ENCODE measurements at places on chromosomes 5 and 9.

DNA sequence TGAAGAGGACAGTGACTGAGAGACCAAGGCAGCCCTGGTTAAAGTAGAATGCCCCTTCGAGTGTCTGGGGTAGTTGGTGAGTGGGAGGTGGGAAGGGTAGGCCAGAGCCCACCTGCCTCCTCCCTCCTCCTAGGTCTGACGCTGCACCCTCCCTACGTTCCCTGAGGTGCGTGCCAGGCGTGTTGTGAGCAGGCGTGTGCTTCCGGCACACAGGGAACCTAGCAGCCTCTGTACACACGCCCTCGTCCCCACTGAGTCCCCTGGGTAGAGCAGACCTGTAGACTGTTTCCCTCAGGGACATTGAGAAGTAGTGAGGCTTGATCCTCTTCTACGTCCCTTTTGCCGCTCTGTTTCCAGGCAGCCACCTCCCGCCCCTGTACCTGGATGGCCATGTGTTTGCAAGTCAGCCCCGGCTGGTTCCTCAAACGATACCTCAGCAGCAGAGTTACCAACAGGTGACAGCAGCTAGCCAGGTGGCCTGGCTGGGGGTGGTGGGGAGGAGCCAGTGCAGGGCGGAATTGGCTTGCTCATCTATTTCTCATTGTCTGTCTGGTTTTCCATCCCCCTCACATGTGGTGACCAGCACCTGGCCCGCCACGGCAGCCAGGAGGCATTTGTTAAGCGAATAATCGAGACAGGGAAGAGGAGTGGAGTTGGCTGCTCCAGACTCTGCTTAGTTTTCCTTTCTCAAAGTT, 16.8 kb upstream of the POMT1 start:
- no peak for DNase-seq

DNA sequence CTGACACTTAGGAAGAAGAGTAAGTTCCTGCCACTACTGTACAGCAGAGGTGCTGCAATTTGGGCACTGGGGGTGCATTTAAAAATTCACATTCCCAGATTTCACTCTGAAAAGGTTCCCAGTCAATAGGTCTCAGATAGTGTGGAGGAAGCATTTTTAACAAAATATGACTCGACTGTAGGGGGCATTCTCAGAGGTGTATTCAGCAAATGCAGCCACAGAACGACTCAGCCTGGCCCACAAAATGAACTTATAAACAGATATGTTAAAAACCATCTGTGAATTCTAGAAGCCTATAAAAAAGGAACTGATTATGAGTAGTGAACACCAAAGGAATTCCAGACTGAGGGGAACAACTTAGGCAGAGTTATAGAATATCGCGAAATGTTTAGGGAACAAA, 31.1 kb downstream of the MLLT3 start:
- no peak for DNase-seq

DNA sequence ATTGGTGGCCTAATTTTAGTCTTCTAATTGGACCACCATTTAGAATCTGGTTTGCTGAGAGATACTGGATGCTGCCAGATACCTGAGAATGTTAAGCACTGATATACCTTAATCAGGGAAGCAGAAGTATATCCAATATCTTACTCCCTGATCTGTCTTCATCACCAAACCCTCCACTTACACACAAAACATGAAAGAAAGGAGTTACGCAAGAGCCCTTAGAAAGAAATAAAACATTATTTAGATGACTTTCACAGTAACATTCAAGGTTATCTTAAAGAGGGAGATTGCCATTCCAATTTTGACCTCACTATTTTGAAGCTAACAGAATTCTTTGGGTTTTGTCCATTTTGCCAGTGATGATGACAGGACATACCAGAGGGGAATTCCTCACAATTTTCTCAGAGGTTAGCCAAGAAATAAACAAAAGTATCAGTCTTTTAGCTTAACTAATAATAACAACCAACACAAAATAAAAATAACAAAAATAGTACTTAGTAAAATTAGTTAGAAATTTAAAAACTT, 496.1 kb downstream of the NFIB start:
- no peak for DNase-seq

DNA sequence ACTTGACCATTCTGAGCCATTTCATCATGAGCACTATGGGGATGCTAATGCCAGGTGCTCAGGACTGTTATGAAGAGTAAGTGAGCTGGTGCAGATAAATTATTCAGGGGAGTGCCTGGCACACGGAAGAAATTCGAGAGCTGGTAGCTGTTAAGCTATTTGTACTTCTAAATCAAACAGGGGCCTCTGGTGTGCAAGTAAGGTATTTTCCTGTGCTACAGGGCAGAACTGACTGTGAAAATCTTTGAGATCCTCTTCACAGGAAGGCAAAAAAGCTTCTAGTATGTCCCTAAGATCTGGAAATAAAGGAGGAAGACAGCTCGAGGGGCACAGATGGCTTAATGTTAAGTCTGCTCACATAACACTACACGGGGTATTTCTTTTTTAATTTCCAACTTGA, 106.3 kb upstream of the SPOCK1 start:
- peak; percentile 31 for DNase-seq

DNA sequence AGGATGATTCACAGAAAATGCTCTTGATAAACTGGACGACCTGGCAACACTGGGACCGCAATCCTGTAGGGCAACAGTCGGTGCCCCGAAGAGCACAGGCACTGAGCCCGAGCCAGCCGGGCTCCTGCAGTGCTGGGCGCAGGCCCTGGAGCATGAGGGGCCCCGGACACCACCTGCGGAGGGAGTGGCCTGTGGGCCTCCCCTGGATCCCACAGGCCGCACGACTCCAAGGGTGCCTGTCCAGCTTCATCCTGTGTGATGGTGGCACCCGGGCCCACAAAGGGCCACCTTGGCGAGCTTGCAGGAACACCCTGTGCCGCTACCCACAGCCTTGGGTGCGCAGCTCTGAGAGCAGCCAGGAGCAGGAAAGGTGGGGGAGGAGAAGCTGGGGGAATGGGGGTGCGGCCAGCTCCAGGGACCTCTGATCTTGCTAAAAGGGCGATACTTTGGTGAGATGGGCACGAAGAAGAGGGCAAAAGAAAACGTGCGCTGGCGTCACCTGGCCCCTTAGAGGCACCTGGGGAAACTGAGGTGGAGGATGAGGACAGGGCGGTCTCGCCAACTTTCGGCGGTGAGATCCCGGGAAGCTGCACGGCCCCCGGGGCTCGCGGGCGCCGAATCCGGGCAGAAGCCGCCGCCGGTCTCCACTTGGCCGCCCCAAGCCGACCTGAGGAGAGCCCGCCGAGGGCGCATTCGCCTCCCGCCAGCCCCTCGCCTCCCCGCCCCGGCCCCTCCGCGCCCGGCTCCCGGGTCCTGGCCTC, 722 bp downstream of the TBC1D9B start:
- peak; percentile 60 for DNase-seq

DNA sequence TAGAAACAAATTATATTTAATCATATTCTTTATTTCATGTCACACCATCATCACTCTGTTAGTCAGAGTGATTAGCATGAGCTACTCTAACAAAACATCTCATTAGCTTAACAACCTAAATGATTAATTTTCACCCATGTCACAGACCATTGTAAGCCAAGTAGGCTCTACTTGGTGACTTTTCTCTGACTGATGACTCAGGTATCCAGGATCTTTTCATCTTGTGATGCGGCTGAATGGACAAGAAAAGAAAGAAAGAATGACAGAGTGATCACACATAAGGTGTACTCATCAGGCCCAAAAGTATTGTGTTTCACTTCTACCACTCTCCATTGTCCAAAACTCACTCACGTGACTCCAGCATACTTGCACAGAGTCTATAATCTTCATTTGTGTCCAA, 299.3 kb downstream of the ANXA1 start:
- no peak for DNase-seq

GRCh38 chr5:64566310-64566916, 60.6 kb downstream of the RGS7BP start:
- DNase-seq: no peak

DNA sequence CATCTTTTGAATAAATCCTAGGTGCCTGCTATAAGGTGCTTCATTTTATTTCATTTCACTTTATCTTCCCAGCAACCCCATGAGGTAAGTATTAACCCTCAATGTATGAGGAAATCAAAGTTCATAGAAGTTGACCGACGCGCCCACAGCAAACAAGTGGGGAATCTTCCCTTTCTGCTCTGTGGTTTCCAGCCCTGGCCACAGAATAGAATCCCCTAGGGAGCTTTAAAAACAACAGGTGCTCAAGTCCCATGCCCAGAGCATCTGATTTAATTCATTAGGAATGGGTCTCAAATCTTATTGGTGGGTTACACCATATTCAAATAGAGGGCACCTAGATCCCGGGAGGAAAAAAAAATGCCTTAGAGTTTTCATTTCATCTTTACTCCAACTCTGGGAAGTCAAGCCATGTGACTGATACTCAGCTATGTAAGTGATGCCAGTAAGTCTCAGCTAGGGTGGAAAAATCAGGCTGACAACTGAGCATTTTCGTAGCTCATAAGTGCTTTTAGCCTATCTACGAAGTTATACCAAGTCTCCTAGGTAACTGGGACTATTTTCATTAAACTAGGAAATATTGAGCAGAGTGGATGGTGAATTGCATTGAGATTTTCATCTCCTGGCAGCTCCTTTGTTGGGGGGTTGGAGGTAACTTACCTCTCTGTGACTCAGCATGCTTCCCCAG, 353.4 kb upstream of the SLC30A5 start:
- no peak for DNase-seq

GRCh38 chr5:159804121-159804520, 112.2 kb upstream of the ADRA1B start:
- DNase-seq: no peak

DNA sequence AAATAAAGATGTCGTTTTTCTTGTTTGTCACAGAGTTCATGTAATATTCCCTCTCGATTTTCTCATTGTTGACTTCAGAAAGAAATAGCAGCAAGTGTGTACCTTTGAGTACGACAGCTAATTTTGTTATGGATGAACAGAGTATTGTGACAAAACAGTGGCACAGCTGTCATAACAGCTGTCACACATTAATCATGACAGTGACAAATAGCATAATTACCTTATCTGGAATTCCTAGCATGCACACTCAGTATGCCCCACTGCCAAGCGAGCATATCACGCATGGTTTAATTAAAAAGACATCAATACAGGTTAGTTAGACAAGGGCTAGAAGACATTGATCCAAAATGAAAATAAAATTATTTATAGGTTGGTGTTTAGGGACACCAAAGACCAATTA, 375.1 kb downstream of the SPATA31D1 start:
- no peak for DNase-seq

DNA sequence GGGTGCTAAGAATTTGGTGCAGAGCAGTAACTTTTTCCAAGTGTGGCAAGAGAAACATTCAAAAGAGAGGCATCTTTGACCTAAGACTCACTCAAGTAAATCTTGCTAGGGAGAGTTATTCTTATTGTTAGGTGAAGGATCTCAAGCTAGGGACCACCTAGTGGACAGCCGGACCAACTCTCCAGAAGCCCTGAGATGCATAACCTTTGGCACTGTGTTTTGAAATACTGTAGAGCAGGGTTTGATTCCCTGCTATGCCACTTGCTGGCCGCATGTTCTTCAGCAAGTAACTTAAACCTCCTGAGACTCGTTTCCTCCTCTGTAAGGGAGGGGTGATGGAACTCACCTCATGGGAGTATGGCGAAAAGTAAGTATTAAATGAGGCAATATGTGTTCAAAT, 336.1 kb upstream of the ADAMTSL1 start:
- no peak for DNase-seq

DNA sequence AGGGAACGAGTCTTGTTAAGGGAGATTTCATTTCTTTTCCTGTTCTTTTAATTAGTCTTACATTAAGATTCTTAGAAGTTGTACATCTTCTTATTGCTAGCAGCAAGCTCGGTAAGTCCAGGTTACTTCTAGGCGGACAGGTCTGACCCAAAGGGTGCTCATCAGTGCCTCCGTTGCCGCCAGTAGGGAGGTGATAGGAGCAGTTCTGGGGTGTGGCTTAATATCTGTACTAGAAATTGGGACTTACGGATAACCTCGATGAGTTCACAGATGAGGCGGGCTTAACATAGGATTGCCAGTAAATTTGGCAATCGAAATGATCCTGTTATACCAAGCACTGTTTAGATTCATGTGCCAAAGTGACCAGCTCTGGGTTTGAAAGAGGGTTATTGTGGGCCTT, 278.8 kb downstream of the FANCC start:
- DNase-seq: no peak

DNA sequence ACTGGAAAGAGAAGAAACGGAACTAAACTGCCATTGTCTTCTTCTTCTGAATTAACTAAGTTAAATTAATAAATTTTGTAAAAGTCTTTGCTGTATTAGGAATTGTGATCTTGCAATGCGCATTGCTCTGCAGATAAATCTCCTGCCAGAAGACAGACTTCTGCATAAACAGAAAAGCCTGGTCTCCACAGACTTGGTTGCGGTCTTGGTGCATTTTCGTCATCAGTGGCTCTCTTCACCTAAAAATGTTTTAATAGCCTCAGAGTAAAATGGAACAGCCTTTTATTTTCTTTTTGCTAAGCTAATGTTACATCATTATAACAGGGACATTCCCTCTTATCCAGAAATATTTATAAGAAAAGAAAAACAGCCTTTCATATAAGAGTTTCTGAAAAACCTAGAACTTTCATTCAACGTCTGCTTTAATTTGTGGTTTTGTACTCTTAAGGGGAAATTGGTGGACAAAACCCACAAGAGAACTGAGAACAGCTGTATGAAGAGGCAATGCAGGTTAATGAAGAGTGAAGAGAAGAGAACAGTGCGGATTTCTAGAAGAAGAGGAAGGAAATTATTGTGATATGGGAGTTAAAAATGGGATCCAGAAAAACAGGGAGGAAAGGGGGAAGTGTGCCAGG, 10.1 kb downstream of the IFNA5 start:
- DNase-seq: no peak

DNA sequence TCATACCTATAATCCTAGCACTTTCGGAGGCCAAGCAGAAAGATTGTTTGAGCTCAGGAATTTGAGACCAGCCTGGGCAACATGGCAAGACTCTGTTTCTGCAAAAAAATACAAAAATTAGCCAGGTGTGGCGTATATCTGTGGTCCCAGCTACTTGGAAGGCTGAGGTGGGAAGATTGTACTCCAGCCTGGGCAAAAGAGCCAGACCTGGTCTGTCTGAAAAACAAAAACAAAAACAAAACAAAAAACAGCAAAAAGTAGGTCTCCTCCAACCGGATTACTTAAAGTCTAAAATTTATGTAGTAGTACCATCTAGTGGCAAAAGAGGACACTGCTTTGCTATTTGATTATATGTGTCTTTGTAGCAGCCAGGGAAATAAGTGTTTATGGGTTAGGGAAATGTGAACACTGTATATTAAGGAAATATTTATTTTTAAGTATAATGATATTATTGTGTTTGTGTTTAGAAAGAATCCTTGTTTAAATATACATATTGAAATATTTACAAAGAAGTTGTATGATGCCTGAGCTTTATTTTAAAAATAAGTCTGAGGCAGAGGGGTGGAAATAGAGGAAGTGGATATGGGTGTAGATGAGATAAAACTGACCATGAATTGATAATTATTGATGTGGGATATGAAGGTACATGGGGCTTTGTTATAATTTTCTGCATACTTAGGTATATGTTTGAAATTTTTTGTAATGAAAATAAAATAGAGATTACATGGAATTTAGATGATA, 20.0 kb downstream of the APC start:
- peak; percentile 47 for DNase-seq

- DNase-seq: no peak
Measured at GRCh38 chr9:33185858-33186257, 18.7 kb upstream of the B4GALT1 start.

- DNase-seq: no peak
Measured at GRCh38 chr5:175711031-175711430, 53.2 kb downstream of the HRH2 start.
